ENCODE measurements at places on chromosomes 13 and 19.

GRCh38 chr13:38444904-38445303 is 95.3 kb downstream of the UFM1 start:
- DNase-seq: no peak

GRCh38 chr19:18317961-18318800 is 4.7 kb downstream of the LSM4 start:
- no peak for DNase-seq

DNA sequence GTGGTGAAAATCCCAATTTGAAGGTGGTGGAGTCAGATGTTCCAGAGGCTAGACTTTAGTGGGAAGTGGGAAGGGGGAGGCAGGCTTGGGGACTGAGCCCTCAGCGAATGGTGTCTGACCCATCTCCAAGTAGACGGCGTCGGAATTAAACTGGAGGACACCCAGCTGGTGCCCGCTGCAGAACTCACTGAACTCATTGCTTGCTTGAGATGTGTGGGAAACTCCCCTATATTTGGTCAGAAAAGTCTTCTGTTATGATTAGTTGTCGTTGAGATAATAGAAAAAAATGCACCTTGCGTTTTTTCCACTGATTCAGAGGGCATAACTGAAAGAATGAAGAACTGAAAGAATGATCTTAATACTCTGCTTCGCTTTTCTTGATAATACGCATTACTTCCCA is 871 bp upstream of the ZNF583 start:
- no peak for DNase-seq

DNA sequence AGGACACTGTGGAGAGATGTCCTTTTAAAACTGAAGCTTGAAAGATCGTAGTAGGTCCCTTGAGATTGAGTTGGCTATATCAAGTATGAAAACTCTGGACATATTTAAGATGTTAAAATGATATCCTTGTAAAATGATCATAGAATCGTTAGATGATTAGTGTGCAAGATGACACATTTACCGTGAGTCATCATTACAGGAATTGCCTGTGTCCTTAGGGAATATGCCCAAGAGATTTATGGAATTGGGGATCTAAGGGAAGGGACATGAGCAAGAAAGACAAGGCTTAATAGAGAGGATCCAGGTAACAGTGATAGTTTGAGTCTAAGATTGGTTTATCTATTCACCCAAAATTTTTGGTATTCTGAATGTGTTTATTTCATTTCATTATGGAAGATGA is 233.7 kb downstream of the GPC5 start:
- DNase-seq: no peak

GRCh38 chr13:40247845-40248244 is 418.6 kb downstream of the FOXO1 start:
- no peak for DNase-seq
